ENCODE measurements at places on chromosomes 4 and X. TPM values are rescaled to one million over a fixed set of nuclear protein-coding genes. Genes with fewer than 3 reads are reported as not detected.
A peak's percentile ranks its signal among the peaks of the same experiment; 100 is the strongest.

GRCh38 chr4:6281436-6282313 lies 12.0 kb downstream of the WFS1 start:
- no peak for DNase-seq
- H3K27me3 ChIP-seq = no peaks in the 10 kb centered on the region
- H3K27ac ChIP-seq = no peak overlapping the region
- peaks cover 8% of the 10 kb centered on the region for H3K4me1 ChIP-seq

The ZAR1 gene
- not detected for total RNA-seq

DNA sequence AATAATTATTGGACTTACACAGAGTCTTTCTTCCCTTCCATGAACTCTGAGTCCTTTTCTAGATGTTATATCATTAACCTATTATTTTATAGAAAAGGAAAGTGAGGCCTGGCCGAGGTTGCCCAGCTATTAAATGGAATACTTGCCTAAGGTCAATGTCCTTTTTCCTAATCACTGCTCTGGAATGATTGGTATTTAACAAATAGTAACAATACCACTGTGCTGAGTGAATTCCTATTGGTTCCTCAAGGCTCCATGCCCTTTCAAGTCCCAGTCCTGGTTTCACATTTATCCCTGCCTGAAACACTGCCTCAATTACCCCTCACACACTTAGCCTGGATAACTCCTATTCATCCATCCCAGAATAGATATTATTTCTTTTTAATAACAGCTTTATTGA lies 6.2 kb downstream of the TCEAL9 start:
- peaks cover 2% of the 10 kb centered on the region for H3K36me3 ChIP-seq
- no peak overlapping the region for H3K4me3 ChIP-seq
- DNase-seq = no peak
- H3K4me1 ChIP-seq = no peaks in the 10 kb centered on the region
- H3K27ac ChIP-seq = no peak overlapping the region

GRCh38 chr4:48470137-48470536 lies 13.0 kb upstream of the SLC10A4 start:
- no peak overlapping the region for H3K4me3 ChIP-seq
- no peak for DNase-seq
- H3K27ac ChIP-seq = no peak overlapping the region
- H3K27me3 ChIP-seq = peaks cover 4% of the 10 kb centered on the region

DNA sequence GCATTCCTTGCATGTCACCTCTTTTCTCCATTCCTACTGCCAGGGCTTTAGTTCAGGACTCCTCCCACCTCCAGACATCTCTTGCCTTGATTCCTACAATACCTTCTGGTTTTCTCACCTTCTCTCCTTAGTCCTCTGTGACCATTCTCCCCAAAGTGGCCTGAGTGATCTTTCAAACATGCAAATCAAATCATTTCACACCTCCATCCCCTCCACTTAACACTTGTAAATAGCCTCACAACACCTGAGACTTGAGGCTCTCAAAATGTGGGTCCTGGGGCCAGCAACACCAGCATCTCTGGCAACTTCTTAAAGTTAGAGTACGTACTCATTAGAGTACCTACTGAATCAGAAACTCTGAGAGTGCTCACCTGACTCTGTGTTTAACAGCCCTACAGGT lies 68.4 kb downstream of the RTL9 start:
- no peak for DNase-seq
- H3K36me3 ChIP-seq = no peaks in the 10 kb centered on the region
- H3K27ac ChIP-seq = no peak overlapping the region
- H3K4me1 ChIP-seq = no peaks in the 10 kb centered on the region

The GAGE12H gene
- total RNA-seq = not detected

DNA sequence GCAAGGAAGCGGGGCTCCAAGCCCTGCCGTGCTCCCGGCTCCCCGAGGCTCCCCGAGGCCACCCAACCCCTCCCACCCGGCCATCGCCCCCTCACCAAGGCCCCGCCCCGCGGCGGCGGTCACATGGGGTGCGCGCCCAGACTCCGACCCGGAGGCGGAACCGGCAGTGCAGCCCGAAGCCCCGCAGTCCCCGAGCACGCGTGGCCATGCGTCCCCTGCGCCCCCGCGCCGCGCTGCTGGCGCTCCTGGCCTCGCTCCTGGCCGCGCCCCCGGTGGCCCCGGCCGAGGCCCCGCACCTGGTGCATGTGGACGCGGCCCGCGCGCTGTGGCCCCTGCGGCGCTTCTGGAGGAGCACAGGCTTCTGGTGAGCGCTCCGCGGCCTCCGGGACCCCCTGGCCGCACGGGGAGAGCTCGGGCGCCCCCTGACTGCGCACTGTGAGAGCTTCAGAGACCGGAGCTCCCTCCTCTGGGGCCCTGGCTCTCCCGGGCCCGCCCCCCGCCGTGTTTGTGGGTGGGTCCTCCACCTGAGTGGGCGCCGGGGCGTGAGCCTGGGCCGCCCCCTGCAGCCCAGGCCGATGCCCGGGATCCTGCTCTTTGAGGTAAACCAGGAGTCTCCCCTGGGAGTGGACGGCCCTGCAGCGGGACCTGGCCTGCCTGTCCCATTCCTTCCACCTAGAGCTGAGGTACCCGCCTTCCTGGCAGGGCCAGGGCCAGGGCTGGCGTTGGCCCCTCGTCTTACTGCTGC lies at the start of gene IDUA:
Gene IDUA (plus strand): TSS at position 166 of the 745 bp plus-strand sequence. CDS start 41 bp downstream, at position 207.
- DNase-seq = peak; percentile 87
- H3K36me3 ChIP-seq = peaks cover 2% of the 10 kb centered on the region
- H3K27ac ChIP-seq = peak within 1 kb of the TSS; percentile 74
- no peaks in the 10 kb centered on the region for H3K27me3 ChIP-seq
- H3K4me1 ChIP-seq = peaks cover 28% of the 10 kb centered on the region

DNA sequence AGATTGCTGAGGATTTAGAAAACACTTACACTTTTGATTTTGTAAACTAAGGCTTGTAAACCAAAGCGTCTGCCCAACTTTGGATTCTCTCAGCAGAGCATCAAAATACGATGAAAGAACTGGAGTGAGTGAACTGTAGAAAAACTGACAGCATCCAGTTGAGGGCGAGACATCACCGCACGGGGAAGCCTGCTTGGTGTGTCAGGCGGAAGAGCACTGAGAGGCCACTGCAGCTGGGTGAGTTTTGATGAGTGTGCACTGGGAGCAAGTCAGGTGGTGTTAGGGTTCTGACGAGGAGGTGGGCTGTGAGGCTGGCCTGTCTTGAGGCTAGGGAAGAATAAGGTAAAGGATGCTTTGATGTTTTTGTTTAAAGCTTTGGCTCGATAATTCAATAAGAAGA lies 46.8 kb upstream of the CLDN24 start:
- H3K4me1 ChIP-seq = no peaks in the 10 kb centered on the region
- H3K36me3 ChIP-seq = no peaks in the 10 kb centered on the region
- H3K27me3 ChIP-seq = no peaks in the 10 kb centered on the region
- no peak for DNase-seq
- no peak overlapping the region for H3K4me3 ChIP-seq
- H3K27ac ChIP-seq = no peak overlapping the region

GRCh38 chrX:117538178-117539089 lies 578.2 kb downstream of the KLHL13 start:
- H3K27me3 ChIP-seq = no peaks in the 10 kb centered on the region
- no peaks in the 10 kb centered on the region for H3K4me1 ChIP-seq
- H3K4me3 ChIP-seq = no peak overlapping the region

GRCh38 chr4:148842843-148843242 lies 400.6 kb upstream of the NR3C2 start:
- H3K27me3 ChIP-seq = peaks cover 2% of the 10 kb centered on the region
- no peak overlapping the region for H3K27ac ChIP-seq
- no peaks in the 10 kb centered on the region for H3K4me1 ChIP-seq
- no peak for DNase-seq
- no peaks in the 10 kb centered on the region for H3K36me3 ChIP-seq
- H3K4me3 ChIP-seq = no peak overlapping the region

The HS6ST2 gene
- total RNA-seq = 1.3 TPM

DNA sequence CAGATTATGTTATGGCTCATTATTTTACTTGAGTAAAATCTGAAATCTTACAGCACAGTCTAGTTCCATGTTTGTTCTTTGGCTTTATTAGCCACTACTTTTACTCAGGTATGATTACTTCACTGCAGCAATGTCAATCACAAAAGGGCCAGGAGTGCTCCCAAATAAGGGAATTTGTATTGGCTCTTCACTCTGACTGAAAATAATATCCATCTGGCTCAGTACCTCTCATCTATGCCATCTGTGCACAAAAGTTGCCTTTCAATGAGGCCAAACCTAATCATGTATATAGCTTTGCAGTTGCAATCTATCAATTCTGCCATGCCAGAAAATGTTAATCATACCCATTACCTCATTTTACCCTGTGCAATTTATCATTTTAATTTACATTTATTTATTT lies 161.1 kb downstream of the TECRL start:
- no peaks in the 10 kb centered on the region for H3K4me1 ChIP-seq
- no peak overlapping the region for H3K4me3 ChIP-seq

DNA sequence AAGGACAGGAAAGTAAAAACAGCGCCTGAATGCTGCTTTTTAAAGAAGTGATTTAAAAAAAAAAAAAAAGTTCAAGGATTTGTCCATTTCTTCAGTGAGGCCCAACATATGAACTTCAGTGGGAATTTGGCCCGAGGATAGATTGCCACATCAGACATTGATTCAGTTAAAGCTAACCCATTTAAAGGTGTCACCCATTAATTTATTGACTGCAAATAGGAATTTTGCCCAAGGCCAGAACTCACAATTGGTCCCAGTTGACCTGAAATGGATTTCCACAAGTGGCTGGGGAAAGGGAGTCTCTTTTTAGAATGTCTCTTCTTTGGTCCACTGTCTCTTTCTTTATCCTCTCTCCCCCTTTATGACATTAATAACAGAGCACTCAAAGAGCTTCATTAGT lies 86.5 kb upstream of the RPL34 start:
- H3K4me1 ChIP-seq = peaks cover 68% of the 10 kb centered on the region
- H3K27me3 ChIP-seq = no peaks in the 10 kb centered on the region
- peak overlapping the region; percentile 29 for H3K27ac ChIP-seq
- no peaks in the 10 kb centered on the region for H3K36me3 ChIP-seq
- no peak overlapping the region for H3K4me3 ChIP-seq
- DNase-seq = no peak

The H2BW2 gene
- not detected for total RNA-seq

GRCh38 chr4:55124322-55125076 lies 896 bp downstream of the KDR start:
- peaks cover 42% of the 10 kb centered on the region for H3K27me3 ChIP-seq
- H3K4me1 ChIP-seq = peaks cover 10% of the 10 kb centered on the region
- no peak overlapping the region for H3K27ac ChIP-seq

GRCh38 chr4:71689822-71690221 lies 94.1 kb downstream of the GC start:
- no peak for DNase-seq
- no peaks in the 10 kb centered on the region for H3K4me1 ChIP-seq
- no peaks in the 10 kb centered on the region for H3K36me3 ChIP-seq
- H3K27me3 ChIP-seq = peaks cover 13% of the 10 kb centered on the region
- no peak overlapping the region for H3K27ac ChIP-seq

The KLF8 gene
- total RNA-seq = 1.0 TPM

DNA sequence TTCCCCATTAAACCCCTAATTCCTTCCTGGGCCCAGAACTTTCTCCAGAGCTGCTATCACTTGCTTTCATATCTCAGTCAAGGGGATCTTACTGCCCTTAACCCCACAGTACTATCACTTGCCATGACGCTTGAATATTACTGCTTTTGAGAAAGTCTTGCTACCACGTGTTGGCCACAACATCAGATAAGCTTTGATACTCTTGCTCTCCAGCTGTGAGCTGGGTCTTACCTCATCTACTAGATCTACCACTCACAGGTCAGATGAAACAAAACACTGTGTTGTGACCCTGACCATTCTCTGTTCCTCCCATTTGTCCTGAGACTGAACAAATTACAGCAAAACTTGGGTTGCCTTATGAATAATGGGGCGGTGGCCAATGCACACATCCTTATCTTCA lies 12.1 kb upstream of the TAPT1 start:
- peaks cover 3% of the 10 kb centered on the region for H3K27me3 ChIP-seq
- no peaks in the 10 kb centered on the region for H3K4me1 ChIP-seq
- no peak for DNase-seq
- H3K4me3 ChIP-seq = no peak overlapping the region
- peaks cover 5% of the 10 kb centered on the region for H3K36me3 ChIP-seq
- no peak overlapping the region for H3K27ac ChIP-seq

- H3K4me1 ChIP-seq = peaks cover 17% of the 10 kb centered on the region
- peak; percentile 71 for DNase-seq
- no peak overlapping the region for H3K27ac ChIP-seq
- H3K27me3 ChIP-seq = no peaks in the 10 kb centered on the region
- H3K36me3 ChIP-seq = peaks cover 2% of the 10 kb centered on the region
- H3K4me3 ChIP-seq = no peak overlapping the region
Measured at GRCh38 chr4:182808673-182809416, 108.3 kb downstream of the DCTD start.

DNA sequence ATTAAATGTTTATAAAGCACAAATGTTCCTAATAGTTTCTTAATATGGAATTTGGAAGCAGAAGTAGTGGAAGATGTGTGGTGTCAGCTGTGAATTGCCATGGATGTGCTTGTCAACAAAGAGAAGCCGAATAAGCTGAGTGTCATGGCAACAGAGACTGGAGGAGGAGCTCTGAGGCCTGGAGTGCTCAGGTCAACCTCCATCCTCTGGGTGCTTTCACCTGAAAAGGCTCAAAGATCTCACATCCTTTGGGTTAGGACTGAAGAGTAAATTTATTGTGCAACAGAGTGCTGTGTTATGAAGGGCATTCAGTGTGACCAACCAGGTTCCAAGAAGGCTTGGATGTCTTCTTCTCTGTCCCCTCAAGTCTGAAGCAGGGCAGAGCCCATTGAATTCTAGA lies 18.7 kb downstream of the SGMS2 start:
- no peak for DNase-seq
- peaks cover 7% of the 10 kb centered on the region for H3K27me3 ChIP-seq

- no peaks in the 10 kb centered on the region for H3K36me3 ChIP-seq
- peaks cover 2% of the 10 kb centered on the region for H3K27me3 ChIP-seq
- no peak overlapping the region for H3K4me3 ChIP-seq
- H3K4me1 ChIP-seq = peaks cover 18% of the 10 kb centered on the region
- no peak for DNase-seq
Measured at GRCh38 chrX:134721766-134722532, 63.7 kb upstream of the PLAC1 start.

Data from activated naive CD4-positive, alpha-beta T cell treated with anti-CD3 and anti-CD28 coated beads for 36 hours (primary cell).